ENCODE measurements at places on chromosomes 12 and 14.

- no peak for DNase-seq
Measured at GRCh38 chr12:40327535-40327934, 102.7 kb downstream of the LRRK2 start.

DNA sequence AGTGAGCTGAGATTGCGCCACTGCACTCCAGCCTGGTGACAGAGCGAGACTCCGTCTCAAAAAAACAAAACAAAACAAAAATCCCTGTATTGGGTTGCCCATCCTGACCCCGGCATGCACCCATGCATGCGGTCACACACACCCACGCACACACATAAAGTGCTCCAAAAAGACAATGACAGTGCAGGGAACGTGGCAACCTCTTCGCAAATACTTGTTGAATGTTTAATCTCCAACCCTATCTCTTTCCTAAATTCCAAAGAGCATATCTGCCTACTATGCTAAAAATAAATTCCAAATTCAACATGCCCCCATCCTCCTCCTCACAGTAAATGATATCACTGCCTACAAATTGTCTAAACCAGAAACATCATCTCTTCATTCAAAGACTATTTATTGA, 13.5 kb downstream of the SLC7A7 start:
- no peak for DNase-seq

DNA sequence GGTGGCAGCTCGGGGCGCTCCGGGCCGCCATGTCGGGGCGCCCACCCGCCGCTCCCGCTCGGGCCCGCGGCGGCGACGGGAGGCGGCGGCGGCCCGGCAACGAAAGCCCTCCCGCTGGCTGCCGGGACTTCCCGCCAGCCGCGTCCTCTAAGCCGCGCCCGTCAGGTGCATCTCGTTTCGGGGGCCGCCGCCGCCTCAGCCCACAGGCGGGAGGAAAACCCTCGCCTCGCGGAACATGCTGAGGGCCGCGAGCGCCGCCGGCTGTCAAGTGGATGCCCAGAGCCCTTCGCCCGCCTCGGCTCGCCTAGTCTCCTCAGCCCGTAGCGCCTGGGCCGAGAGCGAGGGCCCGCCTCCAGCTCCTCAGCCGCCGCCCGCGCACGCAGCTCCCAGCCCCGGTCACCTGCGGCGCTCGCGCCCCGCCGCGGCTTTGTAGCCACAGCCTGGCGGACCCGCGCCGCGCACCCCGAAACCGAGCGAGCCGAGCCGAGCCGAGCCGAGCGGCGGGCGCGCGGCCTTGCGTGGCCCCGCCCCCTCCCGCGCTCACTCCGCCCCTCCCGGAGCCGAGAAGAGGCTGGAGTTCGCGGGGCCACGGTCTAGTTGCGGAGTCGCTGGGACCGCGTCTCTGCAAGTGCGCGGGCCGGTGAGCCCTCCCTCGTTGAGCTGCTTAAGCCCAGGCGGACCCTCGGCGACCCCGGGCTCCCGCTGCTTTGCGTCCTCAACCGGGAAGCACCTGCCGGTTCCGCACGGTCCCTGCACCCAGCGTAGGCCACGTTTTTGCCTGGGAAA, at the start of gene EML5:
TSS of gene EML5 (minus strand) at position 481 of the 786 bp plus-strand sequence. CDS start at position 31, 450 bp downstream.
- DNase-seq, result peak; percentile 68

DNA sequence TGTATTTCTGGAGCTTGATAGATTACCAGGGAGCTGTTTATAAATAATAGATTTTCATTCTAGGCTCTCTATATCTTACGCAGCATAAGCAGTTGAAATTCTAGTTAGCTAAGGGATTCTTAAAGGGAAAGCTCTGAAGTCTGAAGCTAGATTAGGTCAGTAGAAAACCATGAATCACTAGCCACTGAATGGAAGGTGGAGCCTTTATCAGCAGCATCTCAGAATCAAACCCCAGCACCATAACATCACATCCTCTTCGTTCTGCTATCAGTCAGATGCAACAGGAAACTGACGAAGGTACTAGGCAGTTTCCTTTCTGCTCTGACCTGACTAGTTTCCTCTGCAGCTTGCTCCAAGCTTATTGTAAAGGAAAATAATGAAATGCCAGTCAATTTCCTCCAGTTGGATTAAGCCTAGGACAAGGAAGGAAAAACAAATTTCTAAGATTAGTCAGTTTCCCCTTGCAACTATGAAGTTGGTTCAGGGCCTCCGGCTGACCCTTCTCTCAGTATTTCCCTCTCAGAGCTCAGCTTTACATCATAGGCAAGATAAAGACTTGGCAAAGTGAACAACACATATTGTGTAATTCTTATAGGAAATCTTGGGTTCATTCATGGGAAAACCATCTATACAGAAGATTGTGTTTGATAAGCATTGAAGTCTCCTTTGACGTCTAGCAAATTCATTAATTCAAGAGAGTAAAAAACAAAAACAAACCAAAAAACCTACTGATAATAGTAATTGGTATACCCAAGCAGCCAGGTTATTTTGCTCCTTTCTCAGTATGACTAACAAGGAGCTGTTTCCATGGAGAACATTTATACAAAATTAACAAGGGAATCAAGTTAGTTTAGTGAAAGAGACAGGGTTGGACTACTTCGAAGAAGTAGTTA, 43.4 kb upstream of the CFAP54 start:
- peak; percentile 73 for DNase-seq

- DNase-seq, result no peak
Measured at GRCh38 chr14:74569806-74570591, 42.0 kb downstream of the LTBP2 start.

Measured in NB4 (cell line).